ENCODE measurements at places on chromosomes 12 and 14. TPM values are rescaled to one million over a fixed set of nuclear protein-coding genes. Genes with fewer than 3 reads are reported as not detected.

The OVCH1 gene
- polyA plus RNA-seq = not detected

The CMKLR1 gene
- polyA plus RNA-seq = 1.6 TPM

- no peak for DNase-seq
These were observed 367.3 kb downstream of the ALG10 start for GRCh38 chr12:34389378-34390170.

DNA sequence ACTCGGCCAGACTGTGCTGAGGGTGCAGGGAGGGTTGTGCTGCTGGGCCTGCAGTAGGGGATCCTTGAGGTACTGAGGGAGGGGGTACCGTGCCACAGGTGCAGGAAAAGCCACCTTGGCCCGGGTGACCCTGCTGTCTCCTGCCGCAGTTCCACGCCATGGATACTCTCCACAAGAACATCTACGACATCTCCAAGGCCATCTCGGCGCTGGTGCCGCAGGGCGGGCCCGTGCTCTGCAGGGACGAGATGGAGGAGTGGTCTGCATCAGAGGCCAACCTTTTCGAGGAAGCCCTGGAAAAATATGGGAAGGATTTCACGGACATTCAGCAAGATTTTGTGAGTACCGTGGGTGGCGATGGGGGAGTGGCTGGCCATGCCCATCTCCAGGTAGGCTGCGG lies 14.0 kb upstream of the CRIP2 start:
- DNase-seq = no peak

DNA sequence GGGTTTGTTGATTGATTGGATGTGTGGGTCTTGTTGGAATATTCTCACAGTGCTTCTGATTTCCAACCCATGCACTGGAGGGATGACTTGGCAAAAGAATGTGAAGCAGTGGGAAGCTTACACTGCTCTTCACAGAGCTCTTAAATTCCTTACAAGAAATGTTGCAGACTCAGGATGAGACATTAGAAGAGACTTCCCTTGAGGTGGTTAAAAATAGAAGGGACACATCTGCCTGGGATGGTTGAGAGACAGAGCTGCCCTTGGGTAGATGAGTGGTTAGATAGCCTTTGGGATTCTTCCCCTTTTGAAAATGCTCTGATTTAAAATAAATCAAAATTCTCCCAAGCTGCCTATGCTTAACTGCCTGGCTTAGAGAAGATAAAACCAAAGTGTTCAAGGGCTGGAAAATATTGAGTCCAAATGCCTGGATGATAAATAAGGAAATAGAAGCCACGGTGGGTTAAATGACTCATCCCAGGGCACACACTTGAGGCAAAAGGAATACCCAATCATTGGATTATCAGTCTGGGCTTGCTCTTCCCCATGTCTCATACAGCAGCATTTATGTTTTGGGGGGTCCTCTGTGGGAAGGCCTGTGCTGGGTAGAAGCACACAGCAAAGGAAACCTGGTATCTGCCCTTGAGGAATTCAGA lies 264.3 kb downstream of the AKAP6 start:
- no peak for DNase-seq

DNA sequence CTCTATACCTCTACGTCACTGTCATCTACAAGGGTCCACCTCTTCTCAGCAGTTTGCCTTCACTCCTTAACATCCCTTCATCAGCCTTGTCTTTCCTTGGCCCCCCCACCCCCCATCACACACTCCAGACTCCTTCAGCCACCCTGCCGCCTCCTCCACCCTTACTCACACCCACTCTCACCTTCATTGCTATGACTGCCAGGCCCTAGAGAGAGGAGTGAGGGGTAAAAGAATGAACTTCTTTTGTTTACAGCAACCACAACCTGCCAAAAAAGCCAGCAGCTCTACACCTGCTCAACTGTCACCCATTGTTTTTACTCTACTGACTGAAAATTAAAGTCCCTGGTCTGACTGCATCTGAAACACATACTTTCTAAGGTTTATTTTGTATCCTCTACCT lies 112.8 kb downstream of the DUSP6 start:
- no peak for DNase-seq
